ENCODE measurements at places on chromosomes 7 and 10.

GRCh38 chr10:100934084-100934659 lies 21.4 kb downstream of the SLF2 start:
- DNase-seq: no peak

DNA sequence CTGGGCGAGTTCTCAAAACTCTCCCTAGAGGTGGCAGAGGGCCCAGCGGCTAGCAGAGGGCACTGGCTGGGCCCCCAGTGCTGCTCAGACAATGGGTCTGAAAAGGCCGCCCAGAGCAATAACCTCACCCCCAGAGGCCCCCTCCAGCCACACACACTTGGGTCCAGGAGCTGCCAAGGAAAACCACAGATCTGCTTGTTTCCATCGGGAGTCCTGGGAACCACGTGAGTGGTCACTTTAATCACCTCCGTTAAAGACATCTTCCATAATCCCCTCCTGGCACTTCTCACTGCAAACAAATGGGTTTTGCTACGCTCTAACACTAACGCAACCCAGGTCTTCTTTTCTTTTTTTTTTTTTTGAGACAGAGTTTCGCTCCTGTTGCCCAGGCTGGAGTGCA lies 30.0 kb downstream of the NUDT1 start:
- no peak for DNase-seq

- no peak for DNase-seq
These were observed 45.1 kb downstream of the BPGM start for GRCh38 chr7:134691546-134692343.

DNA sequence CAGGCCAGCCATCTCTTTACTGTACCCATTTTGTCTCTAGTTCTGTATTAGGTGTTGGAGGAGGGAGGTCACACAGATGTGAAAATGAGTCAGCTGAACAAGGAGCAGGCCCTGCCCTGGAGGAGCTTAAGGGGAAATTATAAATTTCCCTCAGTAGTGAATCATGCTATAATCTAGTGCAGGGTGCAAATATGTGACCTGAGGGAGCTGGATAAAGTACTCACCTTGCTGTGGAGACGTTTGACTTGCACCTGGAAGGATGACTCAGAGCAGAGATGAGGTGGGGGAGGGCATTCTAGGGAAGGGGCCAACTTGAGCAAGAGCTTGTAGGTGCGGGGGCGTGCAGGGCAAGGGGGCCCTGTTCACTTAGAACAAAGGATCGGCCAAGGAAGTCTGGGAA lies 610.6 kb downstream of the SDK1 start:
- no peak for DNase-seq

DNA sequence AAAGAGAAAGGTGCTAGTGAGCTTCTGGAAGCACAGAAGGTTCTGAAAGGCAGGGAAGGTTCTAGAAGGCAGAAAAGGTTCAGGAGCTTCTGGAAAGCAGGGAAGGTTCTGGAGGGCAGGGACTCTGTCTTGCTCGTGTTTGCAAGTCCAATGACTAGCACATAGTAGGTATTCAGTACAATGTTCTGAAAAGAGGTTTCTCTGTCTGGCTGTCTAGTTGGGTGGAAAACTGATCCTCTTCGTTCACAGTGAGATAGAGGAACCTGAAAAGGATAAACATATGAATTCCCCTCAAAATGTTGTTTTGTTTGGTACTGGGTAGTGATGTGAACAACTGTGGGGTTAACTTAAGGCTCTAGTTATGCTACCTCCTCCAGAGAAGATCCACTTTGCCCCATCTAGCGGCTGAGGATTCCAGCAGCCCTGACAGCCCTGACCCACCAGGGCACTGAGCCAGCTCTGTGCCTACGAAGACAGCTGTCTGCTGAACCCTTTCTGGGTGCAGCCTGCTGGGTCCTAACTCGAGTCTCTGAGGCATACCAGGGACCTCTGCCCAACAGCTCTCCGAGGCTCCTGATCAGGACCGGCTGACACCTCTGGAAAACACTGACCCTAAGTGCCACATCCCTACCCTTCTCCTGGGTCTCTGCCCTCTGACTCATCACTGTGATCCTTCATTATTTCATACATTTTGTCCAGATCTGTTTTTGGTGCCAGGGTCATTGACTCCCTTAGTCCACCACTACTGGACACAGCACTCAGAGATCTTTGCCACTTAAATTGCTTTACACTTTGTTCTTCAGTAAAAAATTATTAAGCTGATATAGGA lies 15.4 kb downstream of the PTPRN2 start:
- no peak for DNase-seq

DNA sequence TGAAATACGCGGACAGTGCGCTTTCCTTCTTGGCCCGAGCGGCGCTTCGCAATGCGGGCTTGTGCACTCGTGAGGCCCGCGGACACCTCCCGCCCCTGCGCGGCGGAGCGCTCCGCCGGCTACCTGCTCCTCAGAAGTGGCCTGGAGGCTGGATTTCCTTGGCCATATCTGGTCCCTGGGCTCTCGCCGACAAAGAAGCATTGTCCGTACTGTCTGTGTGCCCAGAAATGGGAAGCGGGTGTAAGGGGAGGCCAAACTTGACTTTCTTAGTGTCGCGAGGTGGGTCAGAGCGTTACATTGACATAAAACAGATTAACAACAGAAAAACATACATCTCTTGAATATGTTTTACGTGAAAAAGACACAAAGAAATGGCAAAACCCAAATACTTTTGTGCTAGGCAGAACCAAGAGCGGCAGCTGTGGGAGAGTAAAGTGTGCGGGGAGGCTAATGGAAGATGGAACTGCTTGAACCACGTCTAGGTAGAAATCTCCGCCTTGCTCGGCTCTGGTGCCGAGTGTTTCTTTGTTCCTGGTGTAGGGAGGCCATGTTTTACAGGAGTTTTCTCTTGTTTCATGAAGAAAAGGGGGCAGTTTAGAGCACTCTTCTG lies 1.4 kb downstream of the LANCL2 start:
- no peak for DNase-seq

DNA sequence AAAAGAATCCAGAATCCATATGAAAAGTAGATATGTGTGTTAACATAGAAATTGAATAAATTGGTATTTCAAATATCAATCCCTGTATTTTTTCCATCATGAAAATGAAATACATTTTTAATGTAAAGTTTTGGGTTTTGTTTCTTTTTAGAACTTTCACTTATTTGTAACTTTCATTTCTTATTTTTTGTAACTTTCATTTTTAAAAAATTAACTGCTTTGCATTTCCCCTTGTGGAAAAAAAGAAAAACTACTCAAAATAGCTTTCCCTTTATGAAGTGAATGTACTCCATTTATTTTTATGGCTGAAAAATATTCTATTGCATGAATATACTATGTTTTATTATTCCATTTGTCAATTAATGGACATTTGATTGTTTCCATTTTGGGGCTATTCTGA lies 75.6 kb upstream of the SMNDC1 start:
- no peak for DNase-seq

DNA sequence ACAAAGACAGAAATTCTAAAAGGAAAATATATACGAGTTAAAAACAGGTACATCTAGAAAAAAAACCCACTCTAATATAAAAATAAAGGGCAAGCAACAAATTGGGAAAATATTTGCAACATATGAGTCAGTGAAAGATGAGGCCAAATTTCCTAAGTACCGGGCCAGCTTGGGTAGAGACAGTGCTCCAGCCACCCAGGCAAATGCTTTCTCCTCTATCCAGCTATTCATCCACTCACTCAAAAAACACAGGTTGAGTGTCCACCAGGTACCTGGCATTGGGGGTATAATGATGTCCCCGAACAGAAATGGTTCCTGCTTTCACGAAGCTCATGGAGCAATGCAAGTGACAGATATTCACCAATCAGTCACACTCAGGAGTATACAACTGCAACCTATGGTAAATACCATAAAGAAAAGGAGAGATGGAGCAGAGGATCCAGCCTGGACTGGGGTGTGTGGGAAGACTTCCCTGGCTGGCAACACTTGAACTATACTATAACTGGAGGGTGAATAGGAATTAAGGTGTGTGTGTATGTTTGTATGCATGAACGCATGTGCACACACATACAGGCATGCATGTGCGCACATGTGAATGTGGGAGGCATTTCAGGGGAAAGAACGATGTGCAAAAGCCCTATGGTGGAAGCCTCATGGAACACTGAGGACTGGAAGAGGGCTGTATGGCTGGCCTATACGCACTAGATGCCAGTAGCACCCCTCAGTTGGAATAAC lies 2.3 kb downstream of the ARHGAP22 start:
- DNase-seq: no peak

DNA sequence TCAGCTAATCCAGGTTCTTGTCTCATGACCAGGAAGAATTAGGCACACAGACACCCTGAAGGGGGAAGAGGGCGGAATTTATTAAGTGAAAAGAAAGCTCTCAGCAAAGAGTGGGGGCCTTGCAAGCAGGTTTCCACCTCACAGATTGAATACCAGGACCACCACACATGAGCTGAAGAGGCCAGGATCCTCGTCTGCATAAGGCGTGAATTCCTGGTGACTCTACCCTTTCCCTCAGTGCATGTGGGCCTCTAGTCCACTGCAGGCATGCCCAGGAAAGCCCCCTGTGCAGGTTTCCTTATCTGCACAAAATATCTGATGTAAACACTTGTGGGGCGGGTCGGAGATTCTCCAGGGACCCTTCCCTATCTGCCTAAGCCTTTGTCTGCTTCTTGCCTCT lies 782.1 kb upstream of the LRRN3 start:
- DNase-seq: no peak

DNA sequence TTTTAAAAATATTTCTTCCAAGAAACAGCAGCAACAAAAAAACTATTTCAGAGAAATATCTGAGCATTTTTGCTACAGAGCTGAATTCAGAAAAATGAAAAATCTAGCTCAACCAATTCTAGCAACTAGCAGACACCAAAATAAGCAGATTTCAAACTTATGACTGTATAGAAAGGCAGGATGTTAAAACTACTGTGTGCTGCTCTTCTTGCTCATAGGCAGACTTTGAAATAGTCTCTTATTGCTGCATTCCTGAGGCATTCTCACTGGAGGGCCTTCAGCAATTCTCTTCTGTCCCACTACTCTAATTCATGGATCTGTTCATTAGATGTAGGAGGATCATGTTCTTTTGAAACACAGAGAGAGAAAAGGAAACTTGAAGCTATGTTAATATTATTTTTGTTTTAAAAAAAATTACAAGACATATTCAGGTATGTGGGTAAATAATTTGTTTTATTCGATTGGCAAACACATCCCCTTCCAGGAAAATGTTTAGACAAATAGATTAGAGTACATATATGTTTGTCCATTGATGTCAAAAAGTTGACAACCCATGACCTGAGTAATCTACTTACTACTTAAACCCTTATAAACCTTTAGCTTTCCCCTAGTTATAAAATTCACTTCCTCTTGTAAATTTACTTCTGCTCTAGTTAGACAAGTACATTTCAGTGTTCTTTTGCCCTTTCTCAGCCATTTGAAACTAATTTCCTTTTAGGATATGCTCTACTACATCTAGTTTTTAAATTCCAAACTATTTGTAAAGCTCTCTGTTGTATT lies 428.2 kb upstream of the POT1 start:
- no peak for DNase-seq

GRCh38 chr10:520402-520787 lies 169.1 kb downstream of the DIP2C start:
- no peak for DNase-seq

GRCh38 chr10:49118430-49119074 lies 3.2 kb upstream of the VSTM4 start:
- DNase-seq: no peak

DNA sequence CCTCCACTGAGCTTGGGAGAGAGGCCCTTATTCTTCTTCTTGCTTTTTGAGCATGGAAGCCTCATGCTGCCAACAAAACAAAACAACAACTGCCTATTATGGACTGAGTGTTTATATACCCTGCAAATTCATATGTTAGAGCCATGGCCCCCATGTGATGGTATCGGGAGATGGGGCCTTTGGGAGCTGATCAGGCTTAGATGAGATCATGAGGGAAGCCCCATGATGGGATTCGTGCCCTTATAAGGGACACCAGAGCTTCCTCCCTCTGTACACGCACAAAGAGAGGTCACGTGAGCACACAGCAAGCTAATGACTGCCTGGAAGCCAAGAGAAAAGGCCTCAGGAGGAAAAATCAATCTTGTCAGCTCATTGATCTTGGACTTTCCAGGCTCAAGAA lies 235.0 kb downstream of the FANK1 start:
- no peak for DNase-seq

GRCh38 chr10:64486149-64486548 lies 964.9 kb downstream of the REEP3 start:
- DNase-seq: no peak

Data from stimulated activated CD8-positive, alpha-beta memory T cell treated with anti-CD3 and anti-CD28 coated beads, Interleukin-4, amount 100 ng/mL, for 1 hour (primary cell).